ENCODE measurements at places on chromosomes 6 and 20.

GRCh38 chr6:162184465-162184864 lies 543.1 kb downstream of the PRKN start:
- DNase-seq: no peak

- no peak for DNase-seq
Observed at GRCh38 chr6:70563530-70563929, 3.2 kb upstream of the SDHAF4 start.

DNA sequence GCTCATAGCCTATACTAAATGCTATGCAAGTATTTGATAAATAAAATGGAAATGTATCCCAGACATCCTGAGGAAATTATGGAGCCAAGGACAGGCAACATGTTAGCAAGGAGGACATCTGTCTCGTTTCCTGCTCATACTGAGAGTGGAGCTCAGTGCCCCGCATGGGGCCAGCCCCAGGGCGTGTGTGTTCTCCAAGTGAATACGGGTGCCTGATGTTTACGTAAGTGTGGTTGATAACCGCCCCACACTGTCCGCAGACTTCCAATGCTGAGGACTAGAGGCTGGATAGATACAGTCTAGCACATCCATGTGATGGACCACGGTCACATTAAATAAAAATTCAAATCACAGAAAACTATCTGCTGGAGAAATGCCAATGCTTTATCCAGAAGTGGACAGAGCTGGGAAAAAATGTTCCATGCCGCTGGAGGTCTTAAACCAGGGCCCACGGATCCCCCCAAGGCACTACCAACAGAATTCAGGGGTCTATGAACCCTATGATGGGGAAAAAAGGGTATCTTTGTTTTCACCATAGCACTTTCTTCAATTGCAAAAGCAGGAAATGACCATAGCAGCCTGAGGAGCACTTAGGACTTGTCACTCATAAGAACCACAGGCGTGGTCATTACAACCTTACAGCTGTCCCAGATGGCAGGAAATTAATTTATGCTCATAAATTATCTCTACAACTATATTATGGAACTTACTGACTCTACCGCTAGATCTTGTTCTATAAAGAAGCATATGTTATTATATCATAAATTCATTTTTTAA lies 24.9 kb downstream of the TGM2 start:
- DNase-seq: no peak

DNA sequence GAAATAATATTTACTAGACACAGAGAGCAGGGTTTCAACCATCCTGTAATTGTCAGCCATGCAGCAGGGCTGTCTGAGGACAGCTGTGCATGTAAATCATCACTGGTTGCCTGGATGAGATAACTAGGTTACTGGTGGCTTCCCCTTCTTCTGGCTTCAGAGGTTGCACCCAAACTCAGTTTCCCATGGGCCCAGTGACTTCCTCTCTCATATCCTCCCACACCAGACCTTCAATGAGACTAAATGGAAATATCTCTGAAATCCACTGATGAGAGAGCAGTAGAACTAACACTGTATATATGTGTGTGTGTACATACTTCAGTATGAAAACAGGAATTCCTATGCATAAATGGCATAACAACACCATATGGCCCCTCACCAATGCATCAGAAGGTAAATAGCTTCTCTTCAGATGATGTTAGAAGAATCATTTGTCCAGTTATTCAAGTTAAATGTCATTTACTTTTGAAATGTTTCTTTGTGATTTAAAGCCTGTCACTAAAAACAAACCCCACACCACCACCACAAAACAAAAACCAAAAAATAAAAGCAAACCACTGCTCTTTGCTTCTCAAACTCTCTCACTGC lies 51.0 kb upstream of the IL20RA start:
- no peak for DNase-seq

DNA sequence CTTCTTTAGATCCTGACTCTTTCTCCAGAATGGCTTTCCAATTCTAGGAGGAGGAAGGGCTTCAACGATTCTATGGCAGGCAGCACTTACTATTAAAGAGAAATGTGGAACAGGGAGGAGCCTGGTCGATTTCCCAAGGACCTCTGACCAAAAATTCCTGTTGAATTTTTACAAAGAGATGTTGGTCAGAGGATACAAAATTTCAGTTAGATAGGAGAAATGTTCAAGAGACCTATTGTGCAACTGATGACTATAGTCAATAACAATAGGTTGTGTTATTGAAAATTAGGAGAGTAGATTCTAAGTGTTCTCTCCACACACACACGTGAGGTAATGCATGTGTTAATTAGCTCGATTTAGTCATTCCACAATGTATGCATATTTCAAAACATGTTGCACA lies 130.1 kb upstream of the TNFAIP3 start:
- DNase-seq: no peak

DNA sequence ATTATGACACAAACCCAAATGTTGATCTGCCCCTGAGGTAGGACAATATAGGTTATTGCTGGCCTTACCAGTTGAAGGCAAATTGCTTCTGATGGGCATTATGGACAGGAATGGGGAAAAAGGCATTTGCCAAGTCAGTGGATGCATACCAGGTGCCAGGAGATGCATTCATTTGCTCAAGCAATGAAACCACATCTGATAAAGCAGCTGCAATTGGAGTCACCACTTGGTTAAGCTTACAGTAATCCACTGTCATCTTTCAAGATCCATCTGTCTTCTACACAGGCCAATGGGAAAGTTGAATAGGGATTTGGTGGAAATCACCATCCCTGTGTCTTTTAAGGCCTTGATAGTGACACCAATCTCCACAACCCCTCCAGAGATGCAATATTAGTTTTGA lies 648.6 kb downstream of the COL12A1 start:
- no peak for DNase-seq

DNA sequence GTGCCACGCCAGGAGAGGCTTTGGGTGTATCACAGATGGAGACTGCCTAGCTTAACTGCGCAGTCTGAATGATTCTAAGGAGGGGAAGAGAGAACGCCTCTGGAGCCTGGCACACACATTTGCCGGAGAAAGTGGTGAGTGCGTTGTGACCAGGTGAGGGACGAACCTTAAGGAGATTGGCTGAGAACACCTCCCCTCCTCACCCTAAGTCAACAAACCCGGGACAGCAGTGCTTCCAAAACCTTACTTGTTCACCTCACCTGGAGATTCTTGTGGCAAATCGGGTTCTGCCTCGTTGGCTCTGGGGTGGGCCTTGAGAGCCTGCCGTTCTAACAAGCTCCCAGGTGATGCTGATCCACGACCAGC lies 9.4 kb downstream of the SYNJ2 start:
- no peak for DNase-seq

- DNase-seq: no peak
Observed at GRCh38 chr6:138037009-138037504, 70.2 kb downstream of the PERP start.

DNA sequence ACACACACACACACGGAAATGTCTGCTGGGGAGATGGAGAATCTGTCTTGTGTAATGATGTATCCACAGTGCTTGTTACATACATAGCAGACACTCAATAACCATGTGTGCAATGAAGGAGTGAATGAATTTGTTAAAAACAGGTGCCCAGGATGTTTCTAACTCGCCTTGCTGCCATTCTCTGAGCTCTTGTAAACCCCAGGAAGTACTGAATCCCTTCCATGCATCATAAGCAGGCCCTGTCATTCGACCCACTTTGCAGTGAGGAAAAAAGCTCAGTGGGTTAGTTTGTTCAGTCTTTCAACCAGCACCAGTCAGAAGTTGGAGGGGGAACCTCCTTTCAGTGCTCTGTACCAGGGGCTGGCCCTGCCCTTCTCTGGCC lies 1.4 kb upstream of the KCNK5 start:
- DNase-seq: no peak

DNA sequence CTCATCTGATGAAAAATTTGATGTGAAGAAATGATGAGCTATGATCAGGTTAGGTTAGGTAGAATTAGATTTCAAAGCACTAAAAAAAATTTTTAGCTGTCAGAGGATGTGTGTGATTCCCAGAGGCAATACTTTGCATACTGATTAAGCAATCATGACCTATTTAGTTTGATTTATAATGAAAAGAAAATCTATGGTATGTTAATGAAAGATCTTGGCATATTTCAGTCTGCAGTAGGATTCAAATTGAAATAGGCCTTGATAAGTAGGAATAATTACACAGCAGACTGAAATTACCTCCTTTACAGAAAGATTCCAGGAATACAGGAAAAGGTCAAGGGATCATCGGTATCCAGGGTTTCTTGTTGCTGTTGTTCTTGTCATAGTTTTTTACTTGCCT lies 69.3 kb downstream of the HDDC2 start:
- no peak for DNase-seq

DNA sequence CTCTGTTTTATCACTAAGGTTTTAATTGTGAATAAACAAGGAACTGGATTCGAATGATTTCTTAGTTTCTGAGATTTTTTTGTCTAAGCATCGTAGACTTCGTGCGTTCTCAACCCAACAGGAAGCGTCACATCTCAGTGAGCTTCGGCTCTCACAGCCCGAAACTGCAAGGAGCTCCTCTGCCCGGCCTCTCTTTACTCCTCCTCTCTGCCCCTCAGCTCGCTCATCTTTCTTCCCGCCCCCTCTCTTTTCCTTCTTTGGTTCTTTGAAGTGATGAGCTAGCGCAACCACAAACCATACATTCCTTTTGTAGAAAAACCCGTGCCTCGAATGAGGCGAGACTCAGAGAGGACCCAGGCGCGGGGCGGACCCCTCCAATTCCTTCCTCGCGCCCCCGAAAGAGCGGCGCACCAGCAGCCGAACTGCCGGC lies 480 bp upstream of the NT5E start:
- no peak for DNase-seq

GRCh38 chr6:46320505-46320904 lies 149.7 kb upstream of the ENPP5 start:
- DNase-seq: no peak

DNA sequence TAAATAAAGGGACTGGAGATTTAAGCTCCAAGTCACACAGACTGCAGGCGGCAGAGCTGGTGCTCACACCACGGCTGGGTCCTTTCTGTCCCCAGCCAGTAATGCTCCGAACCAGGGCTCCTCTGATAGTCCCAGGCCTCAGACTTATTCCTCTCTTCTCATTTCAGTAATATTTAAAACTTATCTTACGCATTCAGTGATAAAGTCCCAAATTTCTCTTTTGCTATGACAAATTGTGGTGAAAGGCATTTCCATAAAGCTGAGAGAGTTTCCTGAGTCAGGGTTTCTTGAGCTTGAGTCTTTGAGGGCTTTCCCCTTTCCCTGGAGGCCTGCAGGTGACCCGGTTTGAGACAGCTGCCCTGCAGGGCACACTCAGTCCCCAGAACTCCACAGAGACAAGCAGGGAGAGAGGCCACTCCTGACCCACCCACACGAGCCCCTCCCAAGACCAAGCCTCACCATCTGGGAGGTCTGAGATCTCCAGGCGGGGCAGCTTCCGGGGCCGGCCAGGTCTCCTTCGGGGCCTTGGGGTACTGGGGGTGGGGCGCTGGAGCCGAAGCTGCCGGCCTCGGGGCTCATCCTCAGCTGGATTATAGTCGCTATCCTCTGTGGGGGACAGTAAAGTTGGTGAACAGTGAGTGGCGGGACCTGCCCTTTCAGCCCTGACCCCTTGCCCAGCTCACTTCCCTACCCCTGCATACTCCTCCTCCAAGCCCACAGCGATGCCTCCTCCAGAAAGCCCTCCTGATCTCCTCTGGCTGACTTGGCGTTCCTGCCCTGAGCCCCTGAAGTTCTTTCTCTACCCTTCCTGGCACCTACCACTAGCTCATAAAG lies 6.6 kb downstream of the ZNF335 start:
- DNase-seq: no peak

DNA sequence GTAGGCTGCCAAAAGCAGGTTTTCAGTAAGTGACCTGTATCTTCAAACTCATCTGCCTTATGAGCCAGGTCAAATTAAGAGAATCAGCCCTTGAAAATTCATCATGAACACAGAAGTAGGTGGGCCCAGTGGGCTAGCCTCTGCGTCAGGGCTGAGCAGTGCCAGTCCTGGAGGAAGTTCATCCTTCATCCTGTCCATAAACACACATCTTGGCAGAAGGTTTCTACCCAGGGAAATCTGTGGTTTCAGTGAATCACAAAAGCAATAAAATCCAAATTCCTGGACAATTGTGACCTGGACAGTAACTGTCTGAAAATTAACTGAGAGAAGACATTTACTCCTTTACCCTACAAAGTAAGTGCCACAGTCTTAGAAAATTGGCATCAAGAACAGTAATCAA lies 72.4 kb downstream of the ATG5 start:
- DNase-seq: no peak

GRCh38 chr20:5133998-5134397 lies 7.2 kb downstream of the CDS2 start:
- DNase-seq: no peak

- DNase-seq: no peak
Observed at GRCh38 chr20:38152621-38153221, 12.3 kb downstream of the TGM2 start.

All from stimulated activated CD4-positive, alpha-beta T cell treated with anti-CD3 and anti-CD28 coated beads, Interleukin-15, amount 100 ng/mL, for 1 hour (primary cell).